NCI-H526 treated with DMSO at 0.1 percent for 48 hours (cell line): ENCODE measurements at places on chromosomes 4 and X.

- DNase-seq: no peak
These were observed 3.4 kb upstream of the IDS start for GRCh38 chrX:149508467-149508866.

DNA sequence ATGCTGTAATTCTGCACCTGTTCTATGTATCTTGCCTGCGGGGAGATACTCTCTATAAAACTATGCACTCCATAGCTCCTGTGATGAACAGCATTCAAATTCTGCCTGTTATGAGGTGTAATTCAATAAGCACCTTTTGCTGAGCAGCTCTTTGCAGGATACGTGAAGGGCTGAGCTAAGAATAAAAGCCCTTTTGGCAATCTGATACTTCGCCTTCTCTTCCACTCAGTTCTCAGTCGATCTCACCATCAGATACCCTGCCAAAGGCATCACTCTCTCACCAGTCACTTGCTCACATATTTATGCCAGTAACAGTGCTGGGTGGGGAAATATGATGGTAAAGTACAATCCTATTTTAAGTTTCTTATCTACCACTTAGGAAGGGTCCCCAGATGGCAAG is 67.2 kb downstream of the RPS3A start:
- peak; percentile 86 for DNase-seq

DNA sequence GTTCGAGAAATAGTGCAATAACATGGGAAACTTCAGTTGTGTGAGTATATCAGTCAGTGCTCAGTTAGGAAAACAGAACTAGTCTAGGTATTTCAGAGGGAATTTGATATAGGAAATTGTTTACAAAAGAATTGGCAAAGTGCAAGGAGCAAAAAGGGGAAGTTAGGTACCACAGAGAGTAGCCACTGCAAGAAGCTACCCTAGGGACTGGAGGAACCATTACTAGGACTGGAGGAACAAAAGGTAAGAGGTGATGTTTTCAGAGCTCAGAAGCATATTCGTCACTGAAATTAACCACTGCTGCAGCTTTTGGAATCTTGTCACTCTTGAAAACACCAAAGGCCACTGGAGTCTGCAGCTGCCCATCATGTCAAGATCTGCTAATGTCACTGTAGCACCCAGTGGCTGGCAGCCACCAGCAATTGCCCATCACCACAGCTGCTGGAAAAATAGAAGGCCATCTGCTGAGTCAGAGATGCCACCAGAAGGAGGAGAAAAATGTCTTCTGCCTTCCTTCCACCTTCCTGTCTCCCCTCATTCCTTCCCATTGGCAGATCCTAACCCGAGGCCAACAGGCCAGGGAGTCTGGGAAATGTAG is 160.6 kb upstream of the RPS6KA3 start:
- no peak for DNase-seq

GRCh38 chr4:66855956-66856355 is 689.3 kb downstream of the CENPC start:
- no peak for DNase-seq

DNA sequence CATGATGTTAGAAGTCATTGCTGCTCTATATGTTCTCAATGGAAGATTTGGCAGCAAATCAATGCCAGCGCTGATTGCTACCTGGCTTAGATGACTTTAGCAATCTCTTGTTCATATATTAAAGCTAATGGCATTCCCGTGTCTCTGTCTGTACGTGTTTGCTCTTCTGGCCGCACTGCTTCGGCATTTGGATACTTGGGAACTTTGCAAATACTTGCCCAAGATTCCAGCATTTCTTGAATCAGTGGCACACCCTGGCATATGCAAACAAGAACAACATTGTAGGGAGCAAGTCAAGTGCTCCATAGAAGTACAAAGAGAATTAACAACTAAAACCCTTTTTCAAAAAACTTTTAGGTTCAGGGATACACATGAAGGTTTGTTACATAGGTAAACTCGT is 128.9 kb upstream of the TMEM164 start:
- no peak for DNase-seq

GRCh38 chr4:26302031-26302899 is 18.5 kb upstream of the RBPJ start:
- no peak for DNase-seq

DNA sequence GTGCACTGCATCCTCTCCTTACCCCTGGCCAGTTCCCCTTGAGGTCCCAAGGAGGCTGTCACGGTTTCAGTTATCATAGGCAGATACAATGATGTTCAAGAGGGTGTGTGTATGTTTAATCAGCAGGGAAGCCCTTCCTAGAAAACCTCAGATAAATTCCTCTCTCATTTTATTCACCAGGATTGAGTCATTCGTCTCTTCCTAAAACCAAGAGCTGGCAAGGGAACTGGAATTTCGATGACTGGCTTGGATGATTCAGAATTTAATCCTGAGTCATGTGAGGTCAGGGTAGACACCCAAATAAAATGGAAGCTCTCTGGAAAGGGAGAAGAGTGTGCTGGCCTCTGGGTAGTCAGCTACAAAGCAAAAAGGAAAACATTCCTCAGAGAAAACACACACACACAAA is 106.2 kb upstream of the RAPGEF2 start:
- DNase-seq: no peak
